ENCODE measurements at places on chromosomes 2 and 18. TPM values are rescaled to one million over a fixed set of nuclear protein-coding genes. Genes with fewer than 3 reads are reported as not detected.

SDC1 gene
- total RNA-seq, result 22.3 TPM

AGXT gene
- total RNA-seq, result not detected

KDM3A gene
- 24.8 TPM for total RNA-seq

GALNT14 gene
- 2.7 TPM for total RNA-seq

CCDC74A gene
- total RNA-seq, result 10.0 TPM

SERPINB10 gene
- not detected for total RNA-seq

FZD7 gene
- total RNA-seq, result 302 TPM
